ENCODE measurements at places on chromosomes 4 and X. TPM values are rescaled to one million over a fixed set of nuclear protein-coding genes. Genes with fewer than 3 reads are reported as not detected.

Gene EMCN
- total RNA-seq = 22.5 TPM

Gene LRAT
- not detected for total RNA-seq

Gene YY2
- 0.42 TPM for total RNA-seq

Gene CHIC2
- 37.7 TPM for total RNA-seq

Gene SH2D1A
- total RNA-seq = 0.54 TPM

Gene NPY2R
- total RNA-seq = not detected

Gene EDA2R
- 1.2 TPM for total RNA-seq

GRCh38 chrX:132426695-132427281 lies 62.0 kb downstream of the MBNL3 start:
- no peak for ATAC-seq

DNA sequence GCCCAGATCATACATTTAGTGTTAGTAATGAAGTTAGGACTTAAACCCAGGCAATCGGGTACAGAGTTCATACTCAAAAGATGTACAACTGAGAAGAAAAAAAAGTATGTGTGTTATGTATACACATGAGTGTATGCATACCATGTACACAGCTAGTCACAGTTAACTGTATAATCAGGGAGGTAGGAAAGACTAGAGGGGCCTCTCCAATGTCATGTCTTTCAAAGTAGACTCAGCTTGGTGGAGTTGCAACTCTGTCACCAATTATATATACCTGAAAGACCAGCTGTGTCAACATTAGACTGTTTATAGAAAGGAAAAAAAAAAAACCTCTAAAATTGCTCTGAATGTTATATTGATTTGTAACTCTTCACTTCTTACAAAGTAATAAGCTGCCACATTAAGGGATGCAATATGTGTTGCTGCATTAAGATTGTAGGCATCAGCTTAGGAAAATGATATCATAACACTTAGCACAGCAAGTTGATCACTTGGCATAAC lies 167.5 kb downstream of the DCTD start:
- ATAC-seq = no peak

DNA sequence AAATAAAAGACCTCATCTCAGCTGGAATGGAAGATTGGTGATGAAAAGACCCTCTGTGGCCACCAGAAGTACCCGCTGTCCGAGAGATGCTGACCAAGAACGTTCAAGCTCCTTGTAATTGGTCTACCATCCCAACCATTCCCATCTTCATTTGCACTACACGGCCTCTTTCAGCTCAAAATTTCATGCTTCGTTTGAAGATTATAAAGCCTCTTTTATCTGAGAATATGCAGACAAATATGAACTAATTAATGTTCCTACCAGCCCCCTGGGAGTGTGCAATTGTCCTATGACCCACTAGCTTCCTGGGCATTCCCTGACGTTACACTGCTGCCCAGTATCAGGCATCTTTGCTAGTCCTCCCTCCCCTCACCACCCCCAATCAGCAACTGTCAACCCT lies 583.7 kb downstream of the MID1IP1 start:
- ATAC-seq = no peak

DNA sequence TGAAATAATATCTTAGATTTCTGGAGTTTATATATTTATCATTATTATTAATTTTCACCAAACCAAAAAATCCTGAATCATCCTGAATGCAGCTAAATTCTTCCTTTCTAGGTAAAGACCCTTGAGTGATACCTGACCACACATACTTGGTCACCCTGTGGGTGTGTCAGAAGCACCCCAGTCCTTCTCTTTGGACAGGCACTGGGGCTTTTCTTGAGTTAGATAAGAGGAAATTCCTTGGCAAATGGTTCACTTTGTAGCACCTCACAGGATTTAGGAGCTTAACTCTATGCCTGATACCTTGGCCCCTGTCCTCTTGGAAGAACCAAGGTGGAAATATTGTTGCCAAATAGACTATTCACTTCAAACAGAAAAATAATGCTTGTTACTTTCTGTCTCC lies 69.6 kb upstream of the PNPLA4 start:
- no peak for ATAC-seq

- ATAC-seq = no peak
Measured at GRCh38 chr4:111066887-111067286, 444.0 kb upstream of the PITX2 start.

DNA sequence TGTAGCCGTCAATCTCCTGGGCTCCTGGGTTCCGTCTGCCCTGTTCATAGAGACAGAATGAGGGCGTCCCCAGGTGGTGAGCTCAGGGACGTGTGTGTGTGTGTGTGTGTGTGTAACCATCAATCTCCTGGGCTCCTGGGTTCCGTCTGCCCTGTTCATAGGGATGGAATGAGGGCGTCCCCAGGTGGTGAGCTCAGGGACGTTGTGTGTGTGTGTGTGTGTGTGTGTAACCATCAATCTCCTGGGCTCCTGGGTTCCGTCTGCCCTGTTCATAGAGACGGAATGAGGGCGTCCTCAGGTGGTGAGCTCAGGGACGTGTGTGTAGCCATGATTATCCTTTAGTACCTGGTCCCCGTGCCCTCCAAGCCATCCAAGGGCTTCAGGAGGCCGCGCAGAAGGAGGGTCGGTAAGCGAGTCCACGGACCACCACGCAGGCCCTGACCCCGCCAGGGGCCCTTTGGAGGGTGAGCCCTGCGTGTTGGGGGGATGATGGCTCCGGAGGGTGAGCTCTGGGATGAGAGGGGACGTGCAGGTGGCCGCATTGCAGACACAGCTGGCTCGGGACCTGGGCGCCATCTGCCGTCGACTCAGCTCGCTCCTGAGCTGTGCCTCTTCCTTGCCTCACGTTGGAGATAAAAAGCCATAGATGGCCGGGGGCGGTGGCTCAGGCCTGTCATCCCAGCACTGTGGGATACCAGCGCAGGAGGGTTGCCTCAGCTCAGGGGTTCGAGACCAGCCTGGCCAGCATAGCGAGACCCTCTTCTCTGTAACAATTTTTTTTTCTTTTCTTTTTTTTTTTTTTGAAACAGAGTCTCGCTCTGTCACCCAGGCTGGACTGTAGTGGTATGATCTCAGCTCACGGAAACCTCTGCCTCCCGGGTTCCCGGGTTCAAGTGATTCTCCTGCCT lies 5.4 kb upstream of the GTPBP6 start:
- no peak for ATAC-seq

GRCh38 chrX:41822892-41823291 lies 98.9 kb downstream of the GPR82 start:
- ATAC-seq = no peak

GRCh38 chrX:128699716-128700285 lies 647.6 kb upstream of the ACTRT1 start:
- ATAC-seq = no peak

DNA sequence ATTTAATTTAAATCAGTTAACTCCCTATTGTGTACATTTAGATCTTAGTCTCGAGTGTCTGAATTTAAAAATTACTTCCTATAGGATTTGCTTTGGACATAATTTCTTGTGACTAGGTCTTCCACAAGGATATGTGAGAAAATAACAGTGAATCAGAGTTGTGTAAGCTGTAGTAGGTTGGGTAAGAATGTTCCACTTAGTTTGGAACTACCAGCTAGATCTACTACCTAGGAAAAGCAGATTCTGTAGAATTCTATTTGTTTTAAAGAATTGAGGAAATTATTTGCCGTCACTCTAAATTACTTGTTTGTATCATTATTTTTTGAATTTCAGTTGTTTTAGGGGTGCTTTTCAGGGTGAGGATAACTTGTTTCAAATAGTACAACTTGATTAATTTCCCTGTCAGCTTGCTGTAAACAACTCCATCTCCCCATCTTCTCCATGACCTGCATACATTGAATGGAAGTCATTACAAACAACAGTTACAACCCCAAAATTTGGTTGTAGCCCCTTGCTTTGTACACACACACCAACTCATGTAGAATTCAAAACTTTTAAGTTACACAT lies 1.3 kb downstream of the MTHFD2L start:
- ATAC-seq = no peak

GRCh38 chr4:86730310-86730709 lies 118.9 kb downstream of the SLC10A6 start:
- no peak for ATAC-seq

DNA sequence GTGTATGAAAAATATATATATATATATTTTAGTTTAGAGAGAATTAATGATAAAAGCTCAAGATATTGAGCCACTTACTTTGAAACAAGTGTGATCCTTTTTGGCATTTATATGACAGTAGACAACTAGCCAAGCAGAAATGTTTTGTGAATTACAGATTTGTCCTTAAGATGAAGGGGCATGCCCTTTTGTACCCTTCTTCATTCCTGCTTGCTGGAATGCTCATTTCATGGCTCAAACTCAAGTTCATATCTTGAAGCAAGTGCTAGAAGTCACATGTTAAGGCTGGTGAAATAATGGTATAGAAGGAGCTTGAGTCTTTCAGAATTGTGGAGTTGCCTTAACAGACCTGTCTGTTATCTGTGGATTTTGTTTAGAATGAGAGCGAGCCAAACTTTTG lies 203.0 kb downstream of the BMPR1B start:
- ATAC-seq = no peak

- ATAC-seq = no peak
Measured at GRCh38 chrX:68934922-68935321, 106.1 kb downstream of the EFNB1 start.

GRCh38 chr4:163568843-163569242 lies 74.4 kb downstream of the TMA16 start:
- ATAC-seq = no peak

DNA sequence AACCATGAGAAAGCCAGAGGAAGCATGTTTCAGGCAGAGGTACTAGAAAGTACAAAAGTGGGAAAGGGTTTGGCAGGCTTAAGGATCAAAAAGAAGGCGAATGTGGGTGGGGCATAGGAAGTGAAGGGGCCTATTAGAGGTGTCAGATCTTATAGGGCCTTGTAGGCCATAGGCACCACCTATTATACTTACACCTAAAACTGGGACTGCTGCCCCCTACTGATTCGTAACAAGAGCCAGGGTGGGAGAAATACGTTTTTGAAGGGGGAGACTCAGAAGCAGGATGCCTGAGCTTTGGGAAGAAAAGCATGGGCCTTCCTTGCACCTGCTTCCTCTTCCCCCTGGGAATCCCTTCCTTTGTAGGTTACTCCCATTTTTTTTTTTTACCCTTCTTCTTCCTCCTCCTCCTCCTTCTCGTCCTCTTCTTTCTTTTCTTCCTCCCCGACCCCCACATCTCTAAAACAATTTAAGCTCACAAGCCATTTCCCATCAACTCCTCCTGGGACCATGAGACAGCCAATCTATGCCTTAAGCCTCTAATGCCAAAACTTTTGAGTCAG lies 40.7 kb upstream of the GPC3 start:
- ATAC-seq = no peak

Measured in gastroesophageal sphincter (tissue), 4 donors.